ENCODE measurements at places on chromosomes 2 and 18.

GRCh38 chr18:57544936-57545660 is 41.4 kb downstream of the FECH start:
- DNase-seq, result no peak

GRCh38 chr2:232949016-232949415 is 64.0 kb downstream of the NGEF start:
- no peak for DNase-seq

DNA sequence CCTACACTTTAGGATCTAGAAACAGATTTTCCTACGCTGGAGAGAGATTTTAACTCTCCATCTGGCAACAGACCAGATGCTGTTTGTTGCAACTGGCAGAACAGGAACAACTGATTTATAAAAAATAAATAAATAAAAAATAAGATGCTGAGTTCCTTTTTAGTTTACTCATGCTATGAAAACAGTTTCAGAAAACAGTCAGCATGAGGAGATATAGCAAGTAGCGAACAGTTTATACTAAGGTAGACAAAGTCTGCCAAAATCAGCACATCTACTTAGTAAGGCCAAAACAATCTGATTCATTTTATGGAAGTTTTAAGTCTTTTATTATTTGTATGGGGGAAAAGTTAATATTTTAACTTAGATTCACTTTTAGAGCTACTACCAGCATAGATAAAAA is 974.0 kb upstream of the CNTNAP5 start:
- DNase-seq, result no peak

GRCh38 chr2:212974692-212975091 is 176.7 kb downstream of the IKZF2 start:
- DNase-seq, result no peak

DNA sequence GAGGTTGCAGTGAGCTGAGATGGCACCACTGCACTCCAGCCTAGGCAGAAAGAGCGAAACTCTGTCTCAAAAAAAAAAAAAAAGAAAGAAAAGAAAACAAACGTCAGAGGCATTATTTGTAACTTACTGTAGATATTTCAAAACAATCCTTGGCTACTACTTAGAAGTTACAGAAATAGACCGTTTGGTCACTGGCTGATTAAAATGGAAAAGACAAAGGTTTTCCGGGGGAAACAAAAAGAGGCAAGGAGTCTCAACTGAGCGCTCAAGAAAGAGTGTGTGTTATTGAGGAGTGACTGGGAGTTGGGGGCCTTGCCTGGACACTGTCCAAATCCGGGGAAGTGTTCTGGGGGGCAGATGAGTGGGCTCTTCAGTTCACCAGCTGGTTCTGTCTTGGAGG is 47.6 kb downstream of the TEX44 start:
- no peak for DNase-seq

- DNase-seq, result no peak
These were observed 29.3 kb upstream of the FAM171B start for GRCh38 chr2:186664385-186665043.
